ENCODE measurements at places on chromosomes 3 and 15. TPM values are rescaled to one million over a fixed set of nuclear protein-coding genes. Genes with fewer than 3 reads are reported as not detected.

DNA sequence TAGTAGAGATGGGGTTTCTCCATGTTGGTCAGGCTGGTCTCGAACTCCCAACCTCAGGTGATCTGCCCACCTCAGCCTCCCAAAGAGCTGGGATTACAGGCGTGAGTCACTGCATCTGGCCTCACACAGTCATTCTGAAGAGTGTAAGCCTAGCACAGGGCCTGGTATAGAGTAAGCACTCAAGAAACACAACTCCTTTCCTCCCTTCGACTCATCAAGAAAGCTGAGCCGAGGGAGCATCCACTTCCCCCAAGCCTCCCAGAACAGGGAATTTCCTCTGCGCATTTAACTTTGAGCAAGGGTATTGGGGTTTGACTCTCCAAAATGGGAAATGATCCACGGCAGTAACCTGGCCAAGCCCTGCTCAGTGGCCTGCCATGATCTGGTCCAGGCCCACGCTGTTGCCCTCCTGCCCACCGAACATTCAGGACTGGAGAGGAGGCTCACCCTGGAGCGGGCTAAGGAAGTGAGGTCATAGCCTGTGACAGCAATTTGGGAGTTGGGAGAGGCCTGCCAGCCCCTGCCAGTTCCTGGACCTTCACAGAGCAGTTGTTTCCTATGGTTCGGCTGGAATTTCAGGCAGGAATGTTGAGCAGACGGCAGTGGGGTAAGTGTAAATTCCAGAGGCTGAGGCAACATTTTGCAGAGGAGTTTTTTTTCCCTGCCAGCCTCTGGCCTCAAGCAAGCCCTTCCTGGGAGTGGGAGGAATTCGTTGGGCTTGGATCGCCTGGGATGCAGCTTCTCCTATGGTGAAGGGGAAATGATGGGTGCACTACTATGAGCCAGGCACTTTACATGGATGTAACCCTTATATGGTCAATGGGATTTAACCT, 21.2 kb upstream of the SMAD3 start:
- DNase-seq = no peak

ZNF502 gene
- total RNA-seq = not detected

DNA sequence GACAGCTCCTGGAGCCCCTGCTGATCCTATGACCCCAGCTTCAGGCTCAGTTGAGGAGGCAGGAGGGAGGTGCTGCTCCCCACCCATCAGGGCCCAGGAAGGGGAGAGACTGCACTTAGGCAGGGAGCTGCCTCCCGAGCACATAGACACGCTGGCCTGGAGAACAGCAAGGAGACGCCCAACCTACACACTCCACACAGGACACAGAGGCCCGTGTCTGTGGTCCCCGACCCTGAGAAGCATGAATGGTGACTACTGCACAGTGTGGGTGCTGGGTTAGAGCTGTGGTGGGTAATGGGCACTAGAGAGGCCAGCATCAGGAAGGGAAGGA, 1.1 kb upstream of the HHATL start:
- no peak for DNase-seq

DNA sequence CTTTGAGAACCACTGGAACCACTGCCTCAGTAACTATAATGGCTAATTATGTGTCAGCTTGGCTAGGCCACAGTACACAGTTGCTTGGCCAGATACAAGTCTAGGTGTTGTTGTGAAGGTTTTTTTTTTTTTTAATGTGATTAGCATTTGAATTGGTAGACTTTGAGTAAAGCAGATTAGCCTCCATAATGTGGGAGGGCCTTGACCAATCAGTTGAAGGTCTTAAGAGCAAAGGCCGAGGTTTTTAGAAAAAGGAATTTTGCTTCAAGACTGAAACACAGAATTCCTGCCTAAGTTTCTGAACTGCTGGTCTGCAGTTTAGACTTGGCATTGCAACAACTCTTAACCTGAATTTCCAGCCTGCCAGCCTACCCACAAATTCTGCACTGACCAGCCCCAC, 451.6 kb upstream of the AZI2 start:
- no peak for DNase-seq

DCUN1D1 gene
- total RNA-seq = 18.4 TPM

DNA sequence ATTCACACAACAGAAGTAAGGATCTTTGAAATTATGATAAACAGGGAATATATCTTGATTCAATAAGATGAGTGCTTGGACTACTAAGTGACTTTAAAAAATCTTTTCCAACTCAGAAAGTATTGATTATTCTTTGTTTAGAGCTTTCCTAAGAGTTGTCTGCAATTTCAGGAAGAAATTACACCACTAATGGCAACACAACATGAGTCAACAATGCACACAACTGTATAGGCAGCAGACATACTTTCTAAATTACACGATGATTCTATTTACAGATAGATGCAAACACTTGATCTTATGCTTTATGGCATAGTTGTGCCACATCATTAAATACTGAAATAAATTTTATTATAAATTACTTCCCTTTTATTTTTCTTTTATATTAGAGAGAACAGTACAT, 4.4 kb downstream of the NAA50 start:
- DNase-seq = no peak

DNA sequence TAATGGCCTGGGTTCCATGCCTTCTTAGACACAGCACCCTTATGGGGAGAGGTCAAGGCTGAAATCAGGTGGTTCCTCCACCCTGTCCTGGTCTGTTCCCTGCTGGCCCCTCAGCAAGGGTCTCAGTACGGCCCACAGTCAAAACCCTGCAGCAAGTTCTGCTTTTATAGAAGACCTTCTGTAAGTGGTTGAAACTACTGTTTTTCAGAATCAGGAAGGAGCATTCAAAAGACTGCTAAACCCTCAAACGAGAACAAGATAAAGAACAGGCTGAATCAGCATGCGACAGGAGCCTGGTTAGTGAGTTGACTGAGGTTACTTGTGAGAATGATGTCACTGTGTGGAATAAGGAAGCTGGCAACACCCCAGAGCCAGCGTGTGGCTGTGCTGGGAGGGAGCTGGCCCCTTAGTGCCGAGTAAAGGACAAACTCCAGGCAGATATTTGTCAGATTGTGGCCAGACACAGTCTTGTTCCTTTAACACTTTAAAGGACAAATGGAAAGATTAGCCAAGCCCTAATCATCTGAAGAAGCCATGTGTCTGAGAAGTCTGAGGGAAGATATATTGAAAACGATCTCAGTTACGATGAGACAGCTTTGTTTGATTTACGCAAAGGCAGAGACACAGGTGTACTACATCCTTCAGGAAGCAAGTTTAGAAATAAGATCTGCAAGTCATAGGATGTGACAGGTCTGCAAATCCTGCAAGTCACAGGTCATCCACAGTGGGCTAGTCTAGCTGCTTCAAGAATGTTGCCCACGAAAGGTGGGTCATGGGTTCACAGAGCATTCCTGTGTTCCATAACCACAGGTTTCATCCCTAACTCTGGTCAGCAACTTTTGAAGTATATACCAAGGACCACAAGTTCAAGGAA, 54.0 kb downstream of the B3GNT5 start:
- no peak for DNase-seq

Measured in NCI-H460 (cell line).